ENCODE measurements at places on chromosomes 13 and 19.

- no peak for DNase-seq
Observed at GRCh38 chr19:7930765-7931164, 4.8 kb upstream of the CTXN1 start.

DNA sequence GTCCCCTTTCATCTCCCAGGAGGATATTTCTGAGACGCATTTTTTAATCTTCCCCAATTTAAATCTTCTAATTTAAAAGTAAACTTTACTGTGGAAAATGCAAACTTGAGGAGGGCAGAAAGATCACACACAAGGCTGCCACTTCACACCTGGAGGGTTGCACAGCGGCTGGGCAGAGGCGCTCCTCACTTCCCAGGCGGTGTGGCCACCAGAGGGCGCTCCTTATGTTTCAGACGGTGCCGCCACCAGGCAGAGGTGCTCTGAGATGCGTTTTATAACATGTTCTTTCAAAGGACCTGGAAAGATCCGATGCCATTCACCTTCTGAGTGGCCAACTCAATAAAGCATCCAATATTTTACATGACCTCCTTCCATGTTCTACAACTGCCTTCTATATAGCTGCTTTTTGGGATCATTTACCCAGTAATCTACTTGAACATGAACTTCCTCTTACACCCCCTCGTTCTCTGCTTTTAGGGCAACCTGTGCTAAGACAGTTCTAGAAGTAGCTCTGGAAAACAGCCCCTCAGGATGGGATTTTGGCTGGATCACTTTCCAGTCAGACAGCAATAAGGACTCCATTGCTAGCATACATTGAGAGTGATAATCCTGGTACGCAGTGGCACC, 14.8 kb upstream of the MTUS2 start:
- no peak for DNase-seq

- DNase-seq: no peak
Observed at GRCh38 chr19:36460046-36460445, 29.3 kb downstream of the ZNF566 start.

- DNase-seq: no peak
Observed at GRCh38 chr13:73467125-73467524, 408.3 kb downstream of the KLF5 start.

DNA sequence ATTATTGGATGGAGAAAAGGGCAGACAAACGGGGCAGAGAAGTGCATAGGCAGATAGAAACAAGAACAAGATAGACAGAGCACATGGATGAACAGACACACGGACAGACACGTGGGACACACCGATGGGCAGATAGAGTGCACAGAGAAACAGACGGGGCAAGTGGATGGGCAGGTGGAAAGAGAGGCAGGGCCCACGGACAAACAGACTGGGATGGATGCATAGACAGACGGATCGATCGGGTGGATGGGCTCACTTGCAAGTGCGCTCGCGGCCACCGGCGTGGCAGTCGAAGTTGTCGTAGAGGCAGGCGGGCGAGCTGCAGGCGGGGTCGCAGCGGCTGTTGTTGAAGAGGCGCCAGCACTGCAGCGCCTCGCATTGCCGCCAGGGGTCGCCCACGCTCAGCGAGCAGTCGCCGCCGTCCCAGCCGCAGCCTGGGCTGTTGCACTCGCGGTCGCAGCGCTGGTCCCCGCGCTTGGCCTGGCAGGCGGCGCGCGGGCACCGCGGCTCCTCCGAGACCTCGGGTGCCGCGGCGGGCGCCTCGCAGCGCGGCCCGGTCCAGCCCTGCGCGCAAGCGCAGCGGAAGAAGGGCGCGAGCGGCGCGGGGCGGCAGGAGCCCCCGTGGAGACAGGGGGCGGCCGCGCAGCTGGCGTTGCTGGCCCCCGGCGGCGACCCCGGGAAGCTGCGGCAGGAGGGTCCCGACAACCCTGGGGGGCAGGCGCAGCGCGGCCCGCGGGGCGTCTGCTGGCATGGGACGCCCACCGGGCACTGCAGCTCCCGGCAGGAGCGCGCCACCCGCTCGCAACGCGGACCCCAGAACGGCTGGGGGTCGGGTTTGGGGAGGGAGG, 23.3 kb downstream of the NOTCH3 start:
- DNase-seq: peak; percentile 80

DNA sequence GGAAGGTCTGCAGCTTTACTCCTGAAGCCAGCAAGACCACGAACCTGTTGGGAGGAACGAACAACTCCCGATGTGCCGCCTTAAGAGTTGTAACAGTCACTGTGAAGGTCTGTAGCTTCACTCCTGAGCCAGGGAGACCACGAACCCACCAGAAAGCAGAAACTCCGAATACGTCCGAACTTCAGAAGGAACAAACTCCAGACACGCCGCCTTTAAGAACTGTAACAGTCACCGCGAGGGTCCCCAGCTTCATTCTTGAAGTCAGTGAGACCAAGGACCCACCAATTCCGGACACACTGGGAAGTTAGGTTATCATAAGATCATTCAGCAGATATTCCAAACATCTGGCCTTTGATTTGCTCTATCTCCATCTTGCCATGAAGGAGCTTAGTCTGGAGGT, 1623.0 kb downstream of the SLITRK1 start:
- no peak for DNase-seq

DNA sequence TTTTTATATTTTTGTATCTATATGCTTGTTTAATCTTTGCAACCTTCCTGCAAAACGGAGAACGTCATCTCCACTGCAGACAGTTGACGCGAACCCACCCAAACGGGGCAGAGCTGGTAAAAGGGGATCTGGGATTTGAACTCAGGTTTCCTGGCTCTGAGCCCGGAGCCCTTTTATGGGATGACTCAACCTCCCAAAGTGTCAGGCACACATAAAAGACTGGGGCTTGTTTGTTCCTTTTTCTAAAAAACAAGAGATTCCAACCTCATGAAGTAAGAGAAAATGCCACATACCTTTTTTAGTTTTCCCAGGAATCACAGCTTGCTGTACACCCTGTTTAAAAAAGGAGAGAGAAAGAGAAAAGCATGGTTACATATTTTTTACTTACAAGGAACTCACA, 78.9 kb downstream of the GADD45B start:
- no peak for DNase-seq

DNA sequence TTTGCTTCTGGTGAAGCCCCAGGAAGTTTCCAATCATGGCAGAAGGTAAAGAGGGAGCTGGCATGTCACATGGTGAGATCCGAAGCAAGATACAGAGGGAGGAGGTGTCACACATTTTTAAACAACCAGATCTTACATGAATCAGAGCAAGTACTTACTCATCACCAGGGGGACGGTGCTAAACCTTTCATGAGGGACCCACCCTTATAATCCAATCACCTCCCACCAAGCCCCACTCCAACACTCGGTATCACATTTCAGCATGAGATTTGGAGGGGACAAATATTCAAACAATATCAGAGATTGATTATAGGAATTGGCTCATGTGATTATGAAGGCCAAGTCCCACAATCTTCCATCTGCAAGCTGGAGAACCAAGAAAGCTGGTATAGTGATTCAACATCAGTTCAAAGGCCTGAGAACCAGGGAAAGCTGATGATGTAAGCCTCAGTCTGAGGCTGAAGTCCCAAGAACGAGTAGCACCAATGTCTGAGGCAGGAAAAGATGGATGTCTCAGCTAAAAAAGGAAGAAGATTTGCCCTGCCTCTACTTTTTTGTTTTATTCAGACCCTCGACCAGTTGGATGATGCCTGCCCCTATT, 58.6 kb upstream of the WDFY2 start:
- DNase-seq: no peak

DNA sequence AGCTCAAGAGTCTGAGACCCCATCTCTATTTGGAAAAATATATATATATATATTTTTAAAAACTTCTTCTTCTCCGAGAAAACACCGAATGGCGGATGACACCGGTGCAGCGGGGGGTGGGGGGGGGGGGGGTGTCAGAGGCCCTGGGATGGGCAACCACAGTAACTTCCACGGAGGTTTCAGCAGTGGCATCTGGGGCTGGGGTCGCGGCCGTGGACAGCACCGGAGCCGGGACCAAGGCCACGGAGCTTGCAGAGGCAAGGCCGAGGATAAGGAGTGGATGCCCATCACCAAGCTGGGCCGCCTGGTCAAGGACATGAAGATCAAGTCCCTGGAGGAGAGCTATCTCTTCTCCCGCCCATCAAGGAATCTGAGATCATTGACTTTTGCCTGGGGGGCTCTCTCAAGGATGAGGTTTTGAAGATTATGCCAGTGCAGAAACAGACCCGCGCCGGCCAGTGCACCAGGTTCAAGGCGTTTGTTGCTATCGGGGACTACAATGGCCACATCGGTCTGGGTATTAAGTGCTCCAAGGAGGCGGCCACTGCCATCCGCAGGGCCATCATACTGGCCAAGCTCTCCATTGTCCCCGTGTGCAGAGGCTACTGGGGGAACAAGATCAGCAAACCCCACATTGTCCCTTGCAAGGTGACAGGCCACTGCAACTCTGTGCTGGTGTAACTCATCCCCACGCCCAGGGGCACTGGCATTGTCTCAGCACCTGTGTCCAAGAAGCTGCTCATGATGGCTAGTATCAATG, 59.0 kb downstream of the EPS15L1 start:
- no peak for DNase-seq

DNA sequence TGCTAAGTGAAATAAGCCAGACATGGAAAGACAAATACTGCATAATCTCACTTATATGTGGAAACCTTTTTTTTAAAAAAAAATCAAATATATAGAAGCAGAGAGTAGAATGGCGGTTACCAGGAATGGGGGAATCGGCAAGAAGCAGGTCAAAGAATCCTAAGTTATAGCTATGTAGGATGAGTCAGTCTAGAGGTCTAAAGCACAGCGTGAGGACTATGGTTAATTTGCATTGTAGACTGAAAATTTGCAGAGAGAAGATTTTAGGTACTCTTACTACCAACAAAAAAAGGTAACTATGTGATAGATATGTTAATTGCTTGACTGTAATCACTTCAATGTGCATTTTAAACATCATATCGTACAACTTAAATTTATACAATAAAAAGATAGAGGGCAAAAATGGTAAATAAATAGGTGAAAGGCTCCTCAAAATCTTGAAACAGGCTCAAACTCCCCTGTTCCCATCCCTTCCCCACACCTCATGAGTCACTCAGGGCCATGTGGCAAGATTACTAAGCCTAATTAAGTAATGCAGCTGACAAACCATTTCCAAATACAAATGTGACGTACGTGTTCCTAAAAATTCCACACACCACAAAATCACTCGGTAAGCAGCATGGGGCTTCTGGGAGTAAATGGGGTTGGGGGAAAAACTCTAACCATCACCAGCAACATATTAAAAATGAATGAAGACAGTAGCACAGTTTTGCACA, 159.0 kb downstream of the USP12 start:
- DNase-seq: no peak

DNA sequence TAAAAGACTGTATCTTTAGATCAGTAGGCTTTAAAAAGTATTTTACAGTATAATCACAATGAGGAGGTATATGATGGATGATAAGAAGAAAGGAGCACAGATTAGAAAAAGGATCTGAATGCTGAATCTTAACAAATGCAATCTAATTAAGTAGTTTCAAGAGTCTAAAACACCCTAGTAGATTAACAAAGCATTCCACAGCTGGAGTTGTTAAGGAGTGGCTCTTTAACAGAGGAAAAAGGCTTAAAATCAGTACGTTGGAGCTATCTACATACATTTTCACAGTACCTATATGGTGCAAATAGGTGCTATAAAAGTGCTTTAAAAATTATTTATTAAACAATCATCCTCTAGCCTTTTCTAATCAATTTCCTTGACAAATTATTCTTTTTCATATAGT, 34.5 kb downstream of the TSC22D1 start:
- no peak for DNase-seq

DNA sequence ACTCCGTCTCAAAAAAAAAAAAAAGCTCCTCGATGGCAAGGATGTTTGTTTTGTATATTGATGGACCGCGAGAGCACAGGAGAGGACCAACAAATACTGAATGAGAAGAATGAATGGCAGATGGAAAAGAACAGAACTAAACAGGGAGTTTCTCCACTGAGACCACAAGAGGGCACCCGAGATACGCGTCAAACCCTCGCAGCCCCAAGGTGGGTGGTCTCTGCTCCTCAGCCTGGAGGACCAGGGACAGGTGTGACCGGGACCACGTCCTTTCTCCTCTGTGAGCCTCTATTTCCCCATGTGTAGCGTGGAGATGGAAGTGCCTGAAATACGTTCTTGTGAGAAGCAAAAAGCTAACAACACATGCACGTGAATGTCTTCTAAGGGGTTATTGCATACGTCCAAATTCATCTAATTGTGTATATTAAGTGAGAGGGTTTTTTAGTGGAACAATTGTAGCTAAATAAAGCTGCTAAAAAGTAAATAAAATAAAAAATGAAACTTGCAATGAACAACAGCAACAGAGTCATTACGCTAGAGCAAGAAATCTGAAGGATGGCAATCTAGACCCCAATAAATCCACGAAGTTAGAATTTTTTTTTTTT, 8.3 kb upstream of the CDC42EP5 start:
- DNase-seq: peak; percentile 37

DNA sequence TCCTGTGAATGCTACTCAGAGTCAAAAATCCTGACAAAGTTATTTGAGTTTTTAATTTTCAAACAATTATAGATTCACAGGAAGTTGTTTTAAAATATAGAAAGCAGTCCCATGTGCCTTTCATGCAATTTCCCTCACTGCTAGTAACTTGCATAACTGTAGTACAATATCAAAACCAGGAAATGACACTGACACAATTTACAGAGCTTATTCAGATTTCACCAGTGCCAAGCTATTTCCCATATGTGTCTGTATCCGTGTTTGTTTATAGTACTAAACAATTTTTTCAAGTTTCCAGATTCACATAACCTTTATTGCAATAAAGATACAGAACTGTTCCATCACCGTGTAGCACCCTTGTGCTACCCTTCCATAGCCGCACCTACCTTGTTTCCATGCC, 934.6 kb downstream of the PCDH17 start:
- no peak for DNase-seq

DNA sequence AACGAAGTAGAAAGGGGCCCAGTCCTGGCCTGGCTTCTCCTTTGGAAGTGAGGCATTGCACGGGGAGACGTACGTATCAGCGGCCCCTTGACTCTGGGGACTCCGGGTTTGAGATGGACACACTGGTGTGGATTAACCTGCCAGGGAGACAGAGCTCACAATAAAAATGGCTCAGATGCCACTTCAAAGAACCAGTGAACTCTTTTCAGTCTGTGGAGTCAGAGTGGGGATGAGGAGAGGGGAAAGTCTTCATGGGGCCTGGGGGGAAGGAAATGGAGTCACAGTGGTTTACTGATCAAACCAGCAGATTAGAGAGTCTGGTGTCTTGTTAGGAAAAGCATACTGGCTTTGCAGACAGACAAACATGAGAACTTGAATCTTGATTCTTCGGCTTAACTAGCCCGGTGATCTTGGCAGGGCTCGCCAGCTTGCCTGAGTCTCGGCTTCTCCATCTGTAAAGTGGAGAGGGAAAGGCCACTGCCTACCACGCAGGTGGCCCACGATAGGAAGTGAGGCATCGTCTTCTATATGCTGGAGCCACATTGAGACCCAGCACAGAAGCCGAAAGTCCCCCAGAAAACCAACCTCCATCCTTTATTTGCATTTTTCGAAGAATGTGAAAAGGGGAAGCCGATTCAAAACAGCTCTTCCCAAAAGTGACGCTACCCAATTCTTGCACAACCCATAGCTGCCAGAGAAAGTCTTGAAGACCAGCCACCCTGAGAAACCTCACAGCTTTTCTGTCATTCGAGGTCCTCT, at the start of gene FFAR1:
Gene FFAR1, plus strand, starts transcription at position 732 of the 759 bp plus-strand sequence. CDS start 3,650 bp downstream, outside the sequence.
- peak; percentile 59 for DNase-seq

All from CD4-positive, alpha-beta T cell treated with Interleukin-15 for 4 hours (primary cell).